Stimulated activated CD4-positive, alpha-beta T cell treated with anti-CD3 and anti-CD28 coated beads, Interleukin-1b, Interleukin-23, amount 100 ng/mL, for 1 hour (primary cell): ENCODE measurements at places on chromosomes 7 and 10.

GRCh38 chr7:25384788-25385505 lies 156.7 kb upstream of the NPVF start:
- DNase-seq, result no peak

DNA sequence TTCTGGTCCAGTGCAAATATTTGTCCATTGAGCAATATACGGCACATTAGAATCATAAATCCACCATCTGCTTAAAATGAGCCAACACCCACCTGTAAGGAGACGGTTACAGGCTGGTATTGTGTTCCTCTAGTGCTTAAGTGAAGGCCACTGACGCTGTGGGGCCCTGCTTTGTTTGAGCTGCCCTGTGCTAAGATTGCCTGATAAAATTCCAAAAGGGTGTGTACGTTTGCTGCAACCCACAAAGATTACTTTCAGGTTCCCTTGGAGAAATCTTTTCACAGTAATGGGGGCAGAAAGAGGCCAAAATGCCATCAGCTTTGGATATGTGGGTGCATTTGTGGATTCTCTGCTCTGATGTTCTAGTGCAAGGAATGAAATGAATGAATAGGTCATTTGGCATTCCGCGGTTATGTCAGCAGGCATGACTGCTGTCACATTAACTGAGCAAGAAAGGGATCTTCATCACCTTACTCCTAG lies 34.4 kb downstream of the AGR3 start:
- DNase-seq, result no peak

- DNase-seq, result no peak
Measured at GRCh38 chr10:71995887-71996575, 31.8 kb downstream of the CHST3 start.

GRCh38 chr7:155584763-155585531 lies 38.6 kb upstream of the CNPY1 start:
- DNase-seq, result no peak

GRCh38 chr10:7932301-7933036 lies 114.2 kb downstream of the TAF3 start:
- no peak for DNase-seq

GRCh38 chr10:67666416-67667034 lies 29.5 kb downstream of the CTNNA3 start:
- no peak for DNase-seq

GRCh38 chr10:106134326-106135000 lies 1030.0 kb downstream of the SORCS1 start:
- DNase-seq, result no peak

- no peak for DNase-seq
Measured at GRCh38 chr7:92851732-92852131, 15.4 kb upstream of the CDK6 start.

DNA sequence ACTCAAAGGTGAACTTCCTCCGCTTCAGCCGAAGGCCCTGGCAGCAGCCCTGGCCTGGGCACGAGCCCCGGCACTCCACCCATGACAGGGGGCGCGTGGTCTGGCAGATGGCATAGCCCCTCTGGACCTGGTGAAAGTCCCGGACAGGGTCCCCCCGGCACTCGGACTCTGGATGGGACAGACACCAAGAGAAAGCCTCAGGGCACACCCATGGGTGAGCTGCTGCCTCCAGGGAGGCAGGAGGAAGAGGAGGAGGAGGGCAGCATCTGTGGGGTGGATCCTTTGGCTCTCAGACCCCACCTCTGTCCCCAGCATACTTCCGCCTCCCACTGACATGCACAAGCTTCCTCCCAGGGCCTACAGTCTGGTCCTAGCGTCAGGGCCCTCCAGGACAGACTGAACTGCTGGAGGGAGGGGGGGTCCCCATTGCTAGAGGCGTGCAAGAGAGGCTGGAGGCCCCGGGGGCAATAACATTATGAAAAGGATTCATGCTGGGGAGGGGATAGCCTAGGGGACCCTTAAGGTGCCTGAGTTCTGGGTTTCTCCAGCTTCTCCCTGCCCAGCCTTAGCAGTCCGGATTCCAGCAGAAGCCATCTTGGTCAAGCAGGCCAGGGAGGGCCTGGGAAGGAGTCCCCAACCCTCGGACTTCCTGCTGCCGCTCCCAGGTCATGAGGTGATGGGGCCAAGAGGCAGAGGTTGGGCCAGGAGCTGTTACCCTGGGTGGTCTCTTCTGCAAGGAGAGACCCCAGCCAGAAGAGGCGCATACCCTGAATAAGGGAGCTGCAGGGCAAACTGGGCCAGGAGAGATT lies 169.3 kb downstream of the LCOR start:
- DNase-seq, result no peak

DNA sequence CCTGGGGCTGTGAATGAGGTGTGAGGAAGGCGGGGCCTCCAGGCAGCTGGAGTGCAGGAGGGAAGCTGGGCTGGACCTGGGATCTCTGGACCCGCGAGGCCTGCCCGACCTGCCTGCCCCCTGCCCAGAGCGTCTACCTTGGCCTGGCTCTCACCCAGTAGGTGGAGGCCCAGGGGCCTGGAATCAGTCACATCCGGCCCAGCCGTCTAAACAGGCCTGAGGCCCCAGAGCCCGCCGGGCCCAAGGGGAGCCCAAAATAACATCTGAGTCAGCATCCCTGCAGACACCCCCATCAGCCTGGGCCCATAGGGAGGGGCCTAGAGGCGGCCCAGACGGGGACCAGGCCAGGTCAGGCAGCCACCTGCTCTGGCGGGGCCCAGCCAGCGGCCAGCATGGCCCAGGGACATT lies 15.1 kb upstream of the ELN start:
- no peak for DNase-seq

DNA sequence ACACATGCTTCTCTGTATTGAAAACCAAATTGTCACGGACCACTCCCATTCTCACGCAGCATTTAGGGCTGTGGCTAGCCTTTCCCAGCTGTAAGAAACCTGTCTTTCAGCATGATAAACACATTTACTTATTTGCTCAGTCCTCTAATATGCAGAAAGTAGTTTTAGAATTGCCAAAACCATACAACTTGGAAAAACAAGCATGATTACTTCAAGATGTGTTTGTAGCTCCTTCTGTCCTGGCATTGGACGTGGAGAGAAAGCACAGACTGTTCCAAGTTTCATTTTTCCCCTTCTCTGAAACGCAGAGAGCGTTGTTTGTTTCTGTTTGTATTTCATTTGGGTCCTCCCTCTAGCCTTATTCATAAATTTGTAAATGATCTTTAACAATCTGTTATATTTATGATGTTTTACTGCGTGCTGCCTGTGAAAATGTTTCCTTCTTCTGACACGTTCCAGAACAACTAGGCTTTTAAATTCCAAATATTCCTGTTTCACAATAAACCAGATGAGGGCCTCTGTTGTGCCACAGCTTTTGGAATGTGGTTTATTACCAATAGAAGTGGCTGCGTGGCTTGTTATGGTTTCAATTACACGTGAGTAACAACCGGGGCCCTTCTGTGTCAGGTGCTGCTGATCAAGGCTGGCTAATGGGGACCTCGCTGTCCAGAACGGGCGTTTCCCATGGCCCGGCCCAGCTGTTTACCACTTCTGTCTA lies 26.1 kb downstream of the MNX1 start:
- no peak for DNase-seq

- DNase-seq, result no peak
Measured at GRCh38 chr7:108824840-108825580, 255.3 kb downstream of the DNAJB9 start.
